C1 segment of cervical spinal cord (tissue), 14 donors: ENCODE measurements at places on chromosomes 13 and 19.

GRCh38 chr13:68806125-68806524 is 1301.5 kb upstream of the ATXN8OS start:
- DNase-seq = no peak

DNA sequence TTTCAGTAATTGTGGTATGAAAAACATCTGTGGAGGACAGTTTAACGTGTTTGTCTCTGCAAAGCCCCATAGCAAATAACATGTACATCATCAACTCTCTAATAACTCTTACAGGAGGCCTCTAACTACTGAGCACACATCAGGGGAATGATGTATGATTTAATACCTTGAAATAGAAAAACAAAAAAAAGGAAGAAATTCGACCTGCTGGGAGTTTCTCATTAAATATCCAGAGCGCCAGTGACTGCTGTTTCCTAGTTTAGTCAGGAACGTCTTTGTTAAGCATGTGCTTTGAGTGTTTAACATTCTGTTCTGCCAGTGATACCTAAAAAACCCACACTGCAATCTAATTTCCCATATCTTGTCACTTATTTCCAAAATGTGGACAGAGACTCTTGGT is 235.4 kb downstream of the PCDH20 start:
- DNase-seq = no peak

DNA sequence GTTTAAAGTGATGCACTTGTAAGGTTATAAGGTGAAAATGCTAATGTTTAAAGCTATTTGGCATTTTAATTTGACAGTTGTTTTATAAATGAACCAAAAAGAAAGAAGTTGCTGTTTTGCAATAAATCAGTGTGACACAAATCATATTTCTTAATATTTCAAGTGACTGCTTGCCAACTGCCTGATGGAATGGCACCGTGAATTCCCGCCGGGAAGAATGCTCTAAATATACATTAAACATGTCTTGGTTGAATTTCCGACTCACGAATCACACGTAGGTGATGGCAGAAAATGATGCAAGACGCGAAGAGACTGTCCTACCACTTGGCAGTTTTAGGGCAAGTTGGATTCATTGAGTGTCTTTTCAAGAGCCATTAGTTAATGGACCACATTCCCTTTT is 3.1 kb upstream of the GJB2 start:
- DNase-seq = no peak

- no peak for DNase-seq
These were observed 23.3 kb downstream of the MIPEP start for GRCh38 chr13:23865906-23866305.
